Muscle of arm (tissue), 14 donors: ENCODE measurements at places on chromosomes 3 and 15. TPM values are rescaled to one million over a fixed set of nuclear protein-coding genes. Genes with fewer than 3 reads are reported as not detected.

- DNase-seq, result no peak
Measured at GRCh38 chr3:157871838-157872460, 234.3 kb downstream of the SHOX2 start.

DNA sequence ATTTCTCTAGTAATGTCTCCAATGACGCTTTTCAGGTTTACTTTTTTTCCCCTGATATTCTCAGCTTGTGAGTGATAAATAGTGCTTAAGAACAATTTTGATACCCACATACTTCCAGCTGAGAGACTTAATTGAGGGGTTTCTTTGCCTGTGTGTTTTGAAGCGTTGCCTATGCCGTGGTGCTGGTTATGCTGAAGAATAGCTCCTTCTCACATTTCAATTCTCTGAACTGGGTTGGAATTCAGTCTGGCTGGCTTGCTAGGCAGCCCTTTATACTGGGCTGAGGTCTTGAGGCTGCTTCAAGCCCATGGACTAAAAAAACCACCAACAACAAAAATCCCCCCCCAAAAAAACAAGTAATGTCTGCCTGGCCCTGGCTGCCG lies 87.4 kb downstream of the CHST2 start:
- DNase-seq, result no peak

DNA sequence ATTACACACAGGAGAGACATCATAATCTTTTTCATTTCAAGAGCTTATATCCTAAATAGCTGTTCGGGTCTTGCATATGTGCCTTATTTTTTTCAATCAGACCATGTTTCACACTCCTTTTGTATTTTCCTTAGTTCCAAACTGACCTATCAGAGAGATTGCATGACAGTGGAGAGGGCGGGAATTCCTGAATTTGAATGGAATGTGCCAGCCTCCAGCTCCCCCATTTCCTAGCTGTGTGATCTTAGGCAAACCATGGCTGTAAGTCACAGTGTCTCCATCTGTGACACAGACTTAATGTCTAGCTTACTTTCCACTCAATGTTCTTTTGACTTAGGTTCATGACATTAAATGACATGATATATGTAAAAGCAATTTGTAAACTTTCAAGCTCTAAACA lies 62.0 kb upstream of the CSTA start:
- no peak for DNase-seq

DNA sequence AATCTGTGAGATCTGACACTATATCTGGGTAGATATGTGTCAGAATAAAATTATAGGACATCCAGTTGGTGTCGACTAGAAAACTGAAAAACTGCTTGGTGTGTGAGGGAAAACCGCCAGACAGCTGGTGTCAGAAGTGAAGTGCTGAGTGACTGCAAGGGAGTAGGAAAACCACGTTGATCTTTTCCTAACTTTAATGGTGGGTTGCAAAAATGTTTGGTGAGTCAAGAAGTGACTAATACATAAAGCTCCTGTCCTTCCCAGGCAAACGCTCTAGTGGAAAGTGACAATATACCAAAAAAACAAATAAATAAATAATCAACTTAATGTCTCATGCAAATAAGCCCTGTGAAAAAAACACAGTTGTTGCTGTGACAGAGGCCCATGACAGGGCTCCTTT lies 7.3 kb upstream of the CD96 start:
- DNase-seq, result no peak

Gene ZDHHC3
- polyA plus RNA-seq, result 38.6 TPM

Gene FRMD4B
- polyA plus RNA-seq, result 14.2 TPM
